Natural killer cell treated with Interleukin-12 subunit alpha and Interleukin-12 subunit beta and Interleukin-15 and Interleukin-18, amount 100 ng/mL, for 72 hours (primary cell): ENCODE measurements at places on chromosomes 2 and 18. TPM values are rescaled to one million over a fixed set of nuclear protein-coding genes. Genes with fewer than 3 reads are reported as not detected.

The RAX gene
- not detected for total RNA-seq

The SEPTIN2 gene
- total RNA-seq = 246 TPM

The BMP10 gene
- not detected for total RNA-seq

- no peak for DNase-seq
Observed at GRCh38 chr18:37565977-37566478, 430 bp upstream of the CELF4 start.

- no peak for DNase-seq
Observed at GRCh38 chr2:59947917-59948541, 605.4 kb downstream of the BCL11A start.

- DNase-seq = no peak
Observed at GRCh38 chr2:94997981-94998930, 27.3 kb upstream of the MAL start.

DNA sequence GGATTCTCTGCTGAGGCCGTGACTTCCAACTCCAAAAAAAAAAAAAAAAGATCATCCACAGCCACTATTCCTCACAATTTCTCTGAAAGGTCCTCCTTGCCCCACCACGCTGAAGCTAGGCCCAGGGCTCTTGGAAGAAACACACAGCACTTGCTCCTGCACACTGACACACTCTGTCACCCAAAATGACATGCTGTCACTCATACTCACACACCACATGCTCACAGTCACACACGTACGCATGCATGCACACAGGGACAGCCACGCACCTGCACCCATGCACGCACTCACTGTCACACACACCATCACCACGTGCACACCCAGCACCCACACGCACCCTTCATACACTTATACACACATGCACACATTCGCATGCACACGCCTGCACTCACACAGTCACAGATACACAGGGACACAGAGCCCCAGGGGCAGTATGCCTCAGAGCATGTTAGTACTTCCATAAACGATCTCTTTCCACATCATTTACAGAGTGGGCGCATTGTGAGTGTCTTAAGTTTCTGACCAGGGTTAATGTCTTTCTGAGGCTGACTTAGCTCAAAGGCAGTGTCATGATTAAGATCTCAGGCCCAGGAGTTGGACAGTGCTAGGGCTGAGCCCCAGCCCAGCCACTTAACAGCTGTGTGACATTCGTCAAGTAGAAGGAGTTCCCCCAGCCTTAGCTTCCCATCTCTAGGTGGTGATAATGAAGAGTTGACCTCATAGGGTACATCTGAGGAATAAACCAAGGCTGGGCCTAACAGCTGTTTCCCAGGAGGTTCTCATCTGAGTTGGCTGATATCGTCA is 93.4 kb downstream of the GLI2 start:
- peak; percentile 55 for DNase-seq

DNA sequence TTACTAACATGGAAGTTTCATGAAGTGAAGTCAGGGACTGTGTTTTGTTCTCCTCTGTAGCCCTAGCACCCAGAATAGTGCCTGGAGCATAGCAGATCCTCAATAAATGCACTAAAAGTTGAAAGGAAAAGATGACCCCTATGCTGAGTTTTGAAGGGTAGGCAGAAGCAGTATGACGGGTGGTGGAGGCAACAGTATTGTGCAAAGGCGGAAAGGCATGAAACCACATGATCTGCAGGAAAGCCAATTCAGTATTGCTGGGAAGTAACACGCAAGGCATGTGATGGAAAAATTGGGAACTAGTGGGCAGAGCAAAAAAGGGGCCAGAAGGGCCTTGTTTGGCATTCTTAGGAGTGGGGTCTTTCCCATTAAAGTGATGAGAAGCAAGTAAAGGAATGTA is 23.1 kb downstream of the DTNB start:
- no peak for DNase-seq

DNA sequence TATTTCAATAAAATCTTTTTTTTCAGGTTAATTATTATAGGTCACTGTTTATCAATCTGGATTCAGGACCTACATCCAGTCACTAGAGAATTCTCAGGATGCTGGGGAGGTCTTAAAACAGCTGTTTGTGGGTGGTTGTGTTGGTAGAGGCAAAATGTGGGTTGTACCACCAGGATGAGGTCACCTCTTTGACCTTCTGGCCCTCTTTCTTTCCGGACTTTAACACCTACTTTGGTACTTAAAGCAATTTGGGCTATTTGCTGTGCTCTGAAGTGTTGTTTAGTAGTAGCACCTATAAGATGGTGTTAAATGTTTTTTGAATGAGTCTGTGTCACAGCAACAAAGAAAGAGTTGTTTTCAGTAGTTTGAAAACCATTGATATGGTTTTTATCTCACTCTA is 14.6 kb downstream of the EML4 start:
- no peak for DNase-seq

- no peak for DNase-seq
Observed at GRCh38 chr2:101300164-101300563, 8.3 kb downstream of the RNF149 start.

DNA sequence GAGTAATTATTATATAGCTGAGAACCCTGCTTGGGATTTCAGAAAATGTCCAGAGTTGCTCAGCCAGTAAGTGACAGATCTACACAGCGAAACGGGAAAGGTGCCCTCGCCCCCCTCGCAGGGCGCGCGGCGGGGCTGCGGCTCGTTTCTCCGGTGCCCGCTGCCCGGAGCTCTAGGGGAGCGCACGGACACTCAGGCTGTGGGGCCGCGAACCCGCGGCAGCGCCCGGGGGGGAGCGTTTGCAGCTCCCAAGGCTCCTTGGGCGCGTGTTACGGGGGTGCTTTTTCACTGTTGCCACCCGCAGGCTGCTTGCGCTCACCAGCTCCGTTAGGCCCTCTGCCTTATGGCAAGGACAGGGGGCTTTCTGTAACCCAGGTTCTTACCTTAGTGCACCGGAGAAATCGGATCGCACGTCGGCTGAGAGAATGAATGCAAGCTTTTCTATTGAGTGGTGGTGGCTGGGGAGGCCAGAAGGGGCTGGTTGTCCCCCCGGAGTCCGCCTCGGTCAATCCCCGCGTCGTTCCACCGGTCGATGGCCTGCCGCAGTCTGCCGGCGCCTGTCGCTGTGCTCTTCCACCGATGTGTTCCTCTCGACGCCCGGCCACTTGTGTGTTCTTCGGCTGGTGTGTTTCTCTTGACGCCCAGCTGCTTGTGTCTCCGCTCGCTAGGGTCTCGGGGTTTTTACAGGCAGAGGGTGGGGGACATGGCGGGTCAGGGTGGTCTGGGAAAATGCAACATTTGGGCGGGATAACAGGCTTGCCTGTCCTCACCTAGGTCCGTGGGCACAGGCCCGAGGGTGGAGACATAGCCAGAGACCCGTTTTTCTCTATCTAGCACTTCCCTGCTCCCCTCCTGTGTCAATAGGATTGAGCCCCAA is 758.8 kb upstream of the DDX18 start:
- no peak for DNase-seq

DNA sequence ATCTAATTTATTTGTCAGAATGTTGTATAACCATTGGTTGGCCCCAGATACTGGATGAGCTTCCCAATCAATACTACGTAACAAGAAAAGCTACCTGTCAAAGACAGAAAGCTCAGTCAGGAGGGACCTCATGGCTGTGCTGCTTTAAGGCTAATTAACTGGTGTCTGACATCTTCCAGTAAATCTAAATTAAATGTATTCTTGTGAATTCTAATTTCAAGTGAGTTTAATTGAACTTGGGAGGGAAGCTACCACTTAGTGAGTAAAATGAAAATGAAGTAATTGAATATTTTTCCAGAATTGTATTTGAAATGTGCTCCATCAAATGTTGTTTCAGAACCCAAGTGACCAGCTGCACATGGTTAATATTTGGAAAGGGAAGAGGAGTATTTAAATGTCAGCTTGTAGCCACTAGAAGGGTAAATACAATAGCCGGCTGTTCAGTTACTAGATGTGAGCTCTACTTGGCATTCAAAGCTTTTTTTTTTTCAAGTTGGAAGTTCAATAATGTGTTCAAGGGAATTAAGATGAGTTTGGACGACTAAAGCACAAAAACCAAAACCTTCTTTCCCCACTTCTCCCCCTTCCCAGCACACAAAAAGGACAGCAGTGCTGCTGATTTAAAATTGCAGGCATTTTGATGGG is 62.0 kb downstream of the GPR39 start:
- no peak for DNase-seq

GRCh38 chr2:231099918-231100317 is 24.9 kb downstream of the HTR2B start:
- DNase-seq = no peak
